ENCODE measurements at places on chromosomes 12 and 14.

GRCh38 chr12:28540324-28540714 lies 350.1 kb downstream of the CCDC91 start:
- no peak for DNase-seq

GRCh38 chr12:95740751-95741150 lies 49.8 kb downstream of the NTN4 start:
- DNase-seq = no peak

DNA sequence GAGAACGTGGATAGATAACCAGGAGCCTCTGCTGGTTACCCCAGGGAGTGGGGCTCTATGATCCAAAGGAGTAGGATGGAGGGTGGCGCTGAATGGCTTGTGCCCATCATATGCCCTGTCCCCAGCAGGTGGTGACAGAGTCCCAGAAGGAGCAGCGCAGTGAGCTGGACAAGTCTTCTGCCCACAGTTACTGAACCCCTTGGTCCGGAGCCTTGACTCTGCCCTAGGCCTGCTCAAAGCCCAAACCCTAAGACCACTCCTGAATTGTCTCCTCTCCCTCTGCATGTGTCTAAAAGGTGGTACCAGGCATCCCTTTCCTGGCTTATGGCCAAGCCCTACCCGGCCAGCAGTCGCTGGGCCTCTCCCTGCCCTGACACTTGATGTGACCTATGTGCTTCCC lies 3.2 kb downstream of the PRPH start:
- DNase-seq = no peak

DNA sequence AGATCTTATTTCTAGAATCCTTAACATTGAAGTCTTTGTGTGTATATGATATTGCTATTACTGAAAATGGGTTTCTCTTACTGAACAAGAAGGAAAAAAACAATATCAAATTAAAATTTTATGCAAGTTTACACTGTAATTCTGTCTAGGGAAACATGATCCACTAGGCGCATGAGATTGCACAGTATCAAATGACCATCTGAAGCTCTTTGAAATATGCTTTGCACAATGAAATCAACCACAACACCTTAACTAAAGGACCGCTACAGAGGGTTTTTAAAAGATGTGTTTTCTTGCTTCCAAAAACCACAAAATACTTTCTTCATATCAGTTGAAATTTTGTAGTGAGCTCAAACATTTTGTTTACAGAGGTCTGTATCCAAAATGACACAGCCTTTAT lies 15.1 kb upstream of the KERA start:
- no peak for DNase-seq

GRCh38 chr14:90299408-90299807 lies 32.3 kb downstream of the NRDE2 start:
- DNase-seq = no peak

- DNase-seq = no peak
These were observed 81.1 kb downstream of the SLC24A4 start for GRCh38 chr14:92404018-92404417.

DNA sequence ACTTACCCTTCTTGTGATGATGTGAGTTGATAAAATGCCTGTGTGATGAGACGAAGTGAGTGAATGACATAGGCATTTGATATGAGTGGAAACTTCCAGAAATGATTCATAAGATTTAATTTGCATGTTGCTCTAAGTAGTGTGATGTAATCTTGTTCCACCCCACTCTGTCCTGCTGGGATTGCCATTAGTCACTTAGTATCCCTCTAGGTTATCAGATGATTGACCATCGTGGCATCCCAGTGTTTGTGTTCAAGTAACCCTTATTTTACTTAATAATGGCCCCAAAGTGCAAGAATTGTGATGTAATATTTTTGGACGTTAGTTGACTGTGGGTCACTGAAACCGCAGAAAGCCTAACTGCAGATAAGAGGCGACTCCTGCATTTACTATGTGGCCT lies 214.4 kb upstream of the DIO2 start:
- peak; percentile 97 for DNase-seq

DNA sequence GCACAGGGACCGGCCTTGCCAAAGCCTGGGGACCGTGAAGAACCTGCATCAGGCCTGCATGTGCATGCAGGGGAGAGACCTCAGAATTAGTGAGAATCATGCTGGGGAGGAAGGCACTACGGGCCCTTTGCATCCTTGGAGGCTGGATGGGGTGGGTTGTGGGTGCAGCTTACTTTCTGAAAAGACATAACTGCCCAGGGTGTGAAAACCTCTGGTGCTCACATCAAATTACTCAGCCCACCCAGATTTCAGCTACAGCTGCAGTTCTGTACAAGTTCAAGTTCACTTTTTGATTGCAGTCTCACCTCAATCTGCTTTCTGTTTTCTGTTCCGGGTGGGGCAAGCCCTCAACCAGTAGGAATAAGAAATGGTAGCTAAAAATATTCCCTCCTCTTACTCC lies 130.6 kb downstream of the SLC15A4 start:
- no peak for DNase-seq

- DNase-seq = no peak
These were observed 63.4 kb downstream of the ANO2 start for GRCh38 chr12:5881666-5882065.

DNA sequence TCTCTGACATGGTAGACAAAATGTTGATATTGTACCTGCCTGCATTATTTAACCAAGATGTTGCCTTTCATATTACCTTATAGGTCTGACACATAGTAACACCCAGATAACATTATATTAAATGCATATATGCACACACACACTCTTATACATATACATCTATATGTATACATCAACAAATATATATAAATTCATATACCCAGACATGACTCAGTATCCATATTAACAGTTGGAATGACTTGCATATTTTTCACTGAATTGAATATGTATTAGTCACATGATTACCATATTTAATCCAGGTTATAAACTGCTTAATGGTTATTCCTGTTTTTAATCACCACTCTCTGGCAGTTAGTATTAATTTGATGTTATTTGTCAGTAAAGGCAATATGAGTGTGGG lies 85.2 kb downstream of the PAX9 start:
- no peak for DNase-seq

DNA sequence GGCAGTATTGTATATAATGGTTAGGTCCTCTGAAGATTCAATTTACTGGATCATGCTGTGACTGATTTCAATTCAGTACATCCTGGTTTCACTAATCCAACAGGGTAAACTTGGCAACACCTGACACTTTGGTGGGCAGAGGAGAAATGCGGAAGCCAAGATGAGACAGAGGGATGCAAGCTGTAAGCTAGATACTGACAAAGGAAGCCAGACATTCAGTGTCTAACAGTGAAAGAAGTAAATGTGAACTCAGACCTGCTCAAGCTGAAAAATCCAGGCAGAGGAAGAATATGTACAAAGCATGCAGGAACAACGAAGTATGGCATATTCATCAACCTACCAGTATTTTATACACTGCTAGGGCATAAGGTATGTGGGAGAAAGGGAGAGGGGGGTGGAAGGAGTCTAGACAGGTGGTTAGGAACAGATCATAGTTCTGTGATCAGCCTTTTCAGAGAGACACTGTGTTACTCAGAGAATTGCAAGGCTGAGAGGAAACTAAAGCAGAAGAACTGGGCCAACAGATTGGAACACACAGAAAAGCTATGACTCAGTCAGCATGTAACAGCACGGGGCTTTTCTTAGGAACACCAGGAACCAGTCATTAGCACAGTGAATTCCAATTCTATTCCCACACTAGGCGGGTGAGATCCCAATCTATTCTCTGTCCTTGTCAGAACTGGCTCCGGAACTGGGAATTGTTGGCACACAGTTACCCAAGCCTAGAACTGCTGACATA lies 40.3 kb downstream of the NELL2 start:
- no peak for DNase-seq

- DNase-seq = no peak
These were observed 18.6 kb downstream of the GPRC5A start for GRCh38 chr12:12909995-12910420.

DNA sequence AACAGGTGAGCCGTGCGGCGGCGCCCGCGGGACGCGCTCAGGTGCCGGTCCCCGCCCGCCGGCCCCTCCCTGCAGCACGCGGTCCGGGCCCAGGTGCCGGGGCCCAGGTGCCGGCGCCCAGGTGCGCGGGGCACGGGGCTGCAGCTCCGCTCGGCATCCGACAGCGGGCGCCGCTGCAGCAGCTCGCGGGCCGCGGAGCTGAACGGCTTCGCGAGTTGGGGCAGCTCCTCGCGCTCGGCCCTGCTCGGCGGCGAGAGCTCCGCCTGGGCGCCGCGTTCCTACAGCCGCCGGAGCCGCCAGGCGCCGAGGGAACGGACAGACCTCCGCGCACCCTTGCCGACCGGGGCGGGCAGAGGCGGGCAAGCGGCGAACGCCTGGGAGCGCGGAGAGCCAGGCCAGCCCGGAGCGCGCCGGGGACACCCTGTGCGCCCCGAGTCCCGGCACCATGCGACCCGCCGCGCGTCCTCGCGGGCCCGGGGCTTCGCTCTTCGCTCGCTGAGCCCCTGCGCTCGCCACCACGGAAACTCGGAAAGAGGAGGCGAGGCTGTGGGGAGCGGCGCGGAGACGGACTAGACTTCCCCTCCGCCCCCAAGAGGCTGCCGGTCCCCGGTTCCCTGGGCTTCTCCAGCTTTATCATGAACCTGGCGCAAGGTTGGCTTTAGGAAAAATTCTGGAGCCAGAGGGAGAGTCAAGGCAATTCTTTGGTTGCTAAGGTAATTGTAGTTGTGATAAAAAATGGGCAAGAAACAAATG lies at the start of gene RGS6:
TSS of gene RGS6 (plus strand) at position 201 of the 753 bp plus-strand sequence.
- DNase-seq = no peak

Measured in HS-5 (cell line).